ENCODE measurements at places on chromosomes 11 and 22.
A peak's percentile ranks its signal among the peaks of the same experiment; 100 is the strongest.

GRCh38 chr22:50604256-50605001, 3.8 kb downstream of the MAPK8IP2 start:
- DNase-seq: no peak

- no peak for DNase-seq
These were observed 1941.0 kb upstream of the RAG2 start for GRCh38 chr11:38538866-38539680.

DNA sequence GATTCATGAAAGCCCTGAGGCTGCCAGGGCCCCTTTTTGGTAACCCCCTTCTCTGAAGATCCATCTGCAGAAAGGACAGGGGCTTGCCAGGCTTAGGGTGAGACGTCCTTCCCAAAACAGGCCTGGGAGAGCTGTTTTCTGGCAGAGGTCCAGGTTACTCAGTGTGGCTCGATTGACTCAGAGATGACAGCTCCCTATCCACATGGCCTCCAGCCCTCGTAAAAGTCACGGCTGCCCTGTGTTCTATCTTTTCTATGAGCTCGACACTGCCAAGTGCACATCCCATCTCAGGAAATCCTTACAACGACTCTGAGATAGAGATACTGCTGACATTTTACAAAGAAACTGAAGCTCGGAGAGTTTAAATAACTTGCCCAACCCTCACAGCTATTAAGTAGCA, 20.4 kb downstream of the ADAMTS8 start:
- no peak for DNase-seq

DNA sequence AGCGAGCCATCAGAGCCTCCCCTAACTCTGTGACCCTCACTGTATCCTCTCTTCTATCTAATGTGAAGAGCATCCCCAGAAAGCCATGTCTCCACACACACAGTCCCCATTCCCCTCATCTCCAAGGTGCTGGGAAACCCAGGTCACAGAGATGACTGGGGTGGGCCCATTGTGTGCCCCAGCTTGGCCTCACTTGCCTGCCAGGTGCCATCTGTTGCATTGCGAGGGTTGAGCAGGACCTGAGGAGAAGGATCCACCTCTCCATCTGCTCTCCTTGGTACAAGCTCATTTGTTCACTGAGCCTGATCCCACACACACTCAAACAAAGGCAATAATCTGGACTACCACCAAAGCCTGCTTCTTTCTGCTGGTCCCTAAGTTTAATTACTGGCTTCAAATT, 118.8 kb downstream of the SPATA19 start:
- DNase-seq: no peak

- no peak for DNase-seq
These were observed 1051.2 kb downstream of the TBC1D22A start for GRCh38 chr22:47813661-47814060.

DNA sequence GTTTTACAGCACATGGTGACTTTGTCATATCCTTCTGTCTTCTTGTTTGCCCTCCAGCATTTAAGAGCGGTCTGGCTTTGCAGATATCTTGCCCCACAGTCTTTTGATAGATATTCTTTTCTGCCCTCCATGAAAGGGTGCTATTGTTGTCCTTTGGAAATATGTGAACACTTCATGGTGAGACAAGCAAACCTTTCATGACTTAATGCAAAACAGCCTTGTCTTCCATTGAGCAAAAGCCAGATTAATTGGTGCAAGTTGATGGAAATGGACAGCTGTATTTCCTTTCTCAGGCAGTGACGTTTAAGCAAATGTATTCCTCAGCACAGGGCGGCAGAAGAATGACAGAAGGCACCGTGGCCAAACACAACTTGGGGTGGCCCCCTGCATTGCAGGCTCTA, 4.4 kb downstream of the DCPS start:
- DNase-seq: no peak

- DNase-seq: no peak
These were observed 76.9 kb upstream of the CADM1 start for GRCh38 chr11:115580927-115581680.

DNA sequence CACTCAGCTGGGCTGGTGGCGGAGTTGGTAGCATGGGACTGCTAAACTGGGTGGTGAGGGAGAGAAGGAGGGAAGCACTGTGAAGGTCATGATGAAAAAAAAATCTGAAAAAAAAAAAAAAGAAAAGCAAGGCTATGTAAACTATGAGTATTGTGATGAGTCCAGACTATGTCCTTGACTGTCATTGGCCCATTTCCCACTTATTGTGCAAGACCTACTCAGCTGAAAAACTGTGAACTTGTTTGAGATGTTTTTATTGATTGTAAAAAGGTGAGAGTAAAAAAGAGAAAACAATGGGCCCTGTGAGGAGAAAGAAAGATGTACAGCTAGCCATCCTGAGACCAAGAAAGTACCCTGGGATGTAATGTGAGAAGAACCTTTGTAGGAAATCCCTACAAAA, 798.4 kb upstream of the TENM4 start:
- DNase-seq: no peak

GRCh38 chr11:20337526-20338154, 25.9 kb upstream of the HTATIP2 start:
- DNase-seq: peak; percentile 18

GRCh38 chr11:126863294-126863997, 137.1 kb downstream of the KIRREL3 start:
- DNase-seq: no peak

- no peak for DNase-seq
These were observed 813.3 kb downstream of the OPCML start for GRCh38 chr11:132718711-132719671.

- DNase-seq: no peak
These were observed 85.2 kb upstream of the IGLL5 start for GRCh38 chr22:22802339-22802970.

DNA sequence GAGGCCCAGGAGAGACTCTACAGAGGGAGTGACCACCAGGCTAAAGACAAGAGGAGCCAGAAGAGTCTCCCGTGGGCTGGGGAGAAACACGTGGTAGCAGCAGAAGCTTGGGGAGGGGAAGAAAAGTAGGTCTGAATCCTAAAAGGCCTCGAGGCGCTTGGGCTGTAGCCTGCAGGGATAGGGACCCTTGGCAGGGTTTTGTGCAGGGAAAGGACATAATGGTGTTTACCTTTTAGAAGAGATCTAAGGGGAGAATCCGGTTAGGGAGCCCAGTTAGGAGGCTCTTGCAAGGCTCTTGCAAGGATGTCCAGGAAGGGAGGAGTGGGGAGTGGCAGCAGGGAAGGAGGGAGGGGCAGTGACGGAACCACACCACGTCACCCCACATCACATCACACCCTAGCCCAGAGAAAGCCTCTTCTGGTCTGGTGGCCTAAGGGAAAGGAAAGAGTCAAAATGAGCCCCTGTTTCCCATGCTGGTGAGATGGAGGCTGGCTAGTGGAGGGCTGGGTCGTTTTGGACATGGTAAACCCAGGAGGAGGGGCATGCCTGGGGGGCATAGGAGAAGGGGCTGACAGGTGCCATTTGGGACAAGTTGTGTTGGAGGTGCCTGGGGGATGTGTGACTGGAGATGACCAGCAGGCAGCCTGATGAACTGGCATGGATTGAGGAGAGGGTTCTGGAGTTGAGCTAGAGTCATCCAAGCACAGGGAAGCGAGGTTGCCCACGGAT, 6.2 kb upstream of the FAM83F start:
- DNase-seq: no peak

DNA sequence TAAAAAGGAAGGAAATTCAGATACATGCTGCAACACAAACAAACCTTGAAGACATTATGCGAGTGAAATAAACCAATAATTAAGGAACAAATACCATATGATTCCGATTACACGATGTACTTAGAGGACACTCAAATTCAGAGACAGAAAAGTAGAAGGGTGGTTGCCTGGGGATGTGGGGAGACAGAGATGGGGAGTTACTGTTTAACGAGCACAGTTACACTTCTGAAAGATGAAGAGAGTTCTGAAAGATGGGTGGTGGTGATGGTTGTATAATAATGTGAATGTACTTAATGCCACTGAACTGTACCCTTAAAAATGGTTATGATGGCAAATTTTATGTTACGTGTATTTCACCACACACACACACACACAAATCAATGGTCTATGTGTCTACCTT, 14.7 kb downstream of the ZBTB44 start:
- no peak for DNase-seq

DNA sequence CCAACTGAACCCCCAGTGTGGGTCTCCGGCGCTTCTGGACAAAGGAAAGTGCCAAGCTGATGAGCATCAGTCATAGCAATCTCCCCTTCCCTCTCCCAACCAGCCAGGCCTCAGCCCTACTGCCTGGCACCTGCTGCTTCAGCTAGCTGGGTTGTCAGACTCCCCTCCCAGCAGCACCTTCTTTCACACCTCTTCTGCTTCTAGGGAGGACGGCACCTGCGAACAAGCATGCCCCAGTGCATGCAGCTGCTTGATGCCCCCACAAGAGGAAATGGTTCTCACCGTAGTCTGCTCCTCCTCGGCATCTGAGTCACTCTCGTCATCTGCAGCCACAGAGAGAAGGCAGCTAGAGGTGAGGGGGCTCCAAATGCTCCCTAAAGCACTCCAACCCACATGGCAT, 25.4 kb downstream of the THOC5 start:
- DNase-seq: no peak

GRCh38 chr11:70825893-70826540, 426.4 kb downstream of the SHANK2 start:
- DNase-seq: no peak

DNA sequence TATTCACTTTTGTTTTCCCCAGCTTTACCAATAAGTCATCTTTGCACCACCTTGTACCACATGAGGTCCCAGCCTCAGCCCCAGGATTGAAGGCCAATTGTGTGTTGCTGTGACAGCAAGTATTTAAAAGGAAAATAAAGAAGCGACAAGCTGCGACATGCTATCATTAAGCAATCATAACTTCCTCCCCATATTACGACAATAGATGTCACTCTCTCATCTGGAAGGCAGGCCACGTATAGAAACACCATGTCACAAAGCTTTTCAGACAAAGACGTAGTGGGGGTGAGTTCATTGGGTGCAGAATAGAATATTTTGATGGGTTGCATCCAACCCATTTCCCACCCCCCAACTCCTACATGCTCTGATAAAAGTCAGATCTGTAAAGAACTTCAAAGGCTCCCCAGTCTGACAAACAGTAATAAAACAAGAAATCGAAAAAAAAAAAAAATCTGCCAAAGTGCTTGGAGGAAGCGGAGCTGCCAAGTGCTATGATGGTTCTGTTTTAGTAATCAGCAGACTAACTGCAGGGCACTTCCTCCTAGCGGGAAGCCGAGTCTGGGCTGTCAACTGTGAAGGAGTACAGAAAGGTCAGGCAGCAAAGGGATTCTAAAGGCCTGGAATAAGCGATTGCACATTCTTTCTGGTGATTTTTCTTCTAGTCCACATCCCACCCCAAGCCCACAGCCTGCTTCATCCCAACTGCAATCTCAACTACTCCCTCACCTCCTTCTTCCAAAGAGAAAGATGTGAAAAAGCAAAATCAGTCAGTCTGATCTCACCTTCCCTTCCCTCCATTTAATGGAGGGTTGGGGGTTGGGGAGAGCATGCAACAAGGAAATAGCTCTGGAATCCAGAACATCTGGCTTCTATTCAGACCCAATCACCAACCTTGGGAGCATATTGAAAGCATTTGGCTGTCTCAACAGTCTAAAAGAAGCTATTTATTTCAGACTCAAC, 131.4 kb upstream of the UBASH3B start:
- DNase-seq: no peak

All from right renal pelvis (tissue), 4 donors.